Activated CD4-positive, CD25-positive, alpha-beta regulatory T cell (primary cell): ENCODE measurements at places on chromosomes 7 and 10.

- no peak for DNase-seq
Measured at GRCh38 chr10:112990271-112990670, 40.2 kb downstream of the TCF7L2 start.

- DNase-seq: no peak
Measured at GRCh38 chr7:132575982-132576720, at the start of gene PLXNA4. Gene PLXNA4, minus strand, starts transcription at chr7:132576470. Its CDS starts 67,777 bp downstream, at chr7:132508693.

GRCh38 chr7:137006293-137006692 is 137.8 kb downstream of the CHRM2 start:
- no peak for DNase-seq

GRCh38 chr10:132063432-132063831 is 2.3 kb upstream of the JAKMIP3 start:
- no peak for DNase-seq

DNA sequence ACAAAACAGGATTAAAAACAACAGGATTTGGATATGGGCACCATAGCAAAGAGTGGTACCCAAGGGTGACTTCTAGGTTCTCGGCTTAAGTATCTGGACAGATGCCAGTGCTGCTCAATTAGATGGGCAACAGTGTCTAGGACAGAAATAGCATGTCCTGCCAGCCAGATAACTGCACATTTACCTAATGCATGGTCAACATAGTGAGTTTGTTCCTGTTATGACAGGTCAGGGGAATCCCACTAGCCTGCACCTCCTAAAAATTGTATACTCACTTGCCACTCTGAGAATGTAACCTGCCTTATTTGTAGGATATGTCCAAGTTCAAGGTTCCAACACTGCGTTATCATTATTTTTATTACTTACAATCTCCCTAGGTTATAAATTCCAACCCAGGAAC is 471.7 kb downstream of the GRM8 start:
- no peak for DNase-seq

DNA sequence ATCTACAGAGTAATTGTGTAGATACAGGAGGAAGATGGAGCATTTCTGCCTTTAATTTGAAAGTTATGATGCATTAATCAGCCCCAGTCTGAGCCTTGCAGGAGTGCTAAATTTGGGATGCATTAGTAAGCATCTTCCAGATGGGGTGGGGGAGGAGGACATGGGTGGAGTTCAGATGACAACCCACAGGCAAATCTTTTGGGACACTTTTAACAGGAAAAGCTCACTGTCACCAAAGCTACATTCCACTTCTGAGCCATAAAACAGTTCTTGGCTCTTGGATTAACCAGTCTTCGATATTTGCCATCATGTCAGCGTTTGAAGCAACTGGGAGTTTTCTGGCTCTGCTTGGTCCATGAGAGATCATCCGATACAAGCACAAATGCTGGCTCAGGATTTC is 121.1 kb downstream of the CXCL12 start:
- DNase-seq: no peak

- peak; percentile 15 for DNase-seq
Measured at GRCh38 chr10:33139181-33139646, 181.2 kb upstream of the ITGB1 start.

GRCh38 chr10:71459513-71459912 is 62.8 kb downstream of the CDH23 start:
- no peak for DNase-seq

GRCh38 chr10:53430974-53431373 is 658.4 kb upstream of the MBL2 start:
- DNase-seq: no peak

DNA sequence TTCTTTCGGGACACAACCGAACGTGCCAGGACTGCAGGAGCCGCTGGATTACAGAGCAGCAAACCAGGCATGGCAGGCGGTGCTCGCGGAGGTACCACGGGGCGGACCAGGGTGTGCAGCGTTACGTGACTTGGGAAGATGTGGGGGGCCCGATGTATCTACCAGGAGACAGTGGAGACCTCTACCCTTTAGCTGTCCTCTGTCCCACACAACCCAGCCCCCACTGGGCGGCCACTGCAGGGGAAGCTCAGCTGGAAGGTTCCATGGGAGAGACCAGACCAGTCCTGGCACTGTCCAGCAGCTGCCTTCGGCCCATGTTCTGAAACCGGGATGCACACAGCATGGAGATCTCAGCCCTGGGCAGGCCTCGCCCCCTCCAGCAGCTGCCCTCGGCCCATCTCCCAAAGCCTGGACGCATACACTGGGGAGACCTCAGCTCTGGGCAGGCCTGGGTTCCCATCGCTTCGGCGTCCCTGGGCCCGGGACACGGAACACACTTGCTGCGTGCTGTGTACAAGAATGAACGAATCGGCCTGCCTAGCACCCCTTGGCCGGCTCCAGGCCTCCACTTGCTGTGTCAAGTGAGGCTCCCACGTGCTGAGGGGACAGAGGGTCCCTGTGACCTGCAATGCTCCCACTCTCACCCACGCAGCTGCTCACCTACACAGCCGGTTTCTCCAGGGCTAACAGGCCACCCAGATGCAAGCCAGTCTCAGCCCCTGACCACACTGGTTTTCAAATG is 177.4 kb downstream of the ELFN1 start:
- DNase-seq: no peak

GRCh38 chr7:115087437-115087836 is 165.5 kb downstream of the MDFIC start:
- no peak for DNase-seq

DNA sequence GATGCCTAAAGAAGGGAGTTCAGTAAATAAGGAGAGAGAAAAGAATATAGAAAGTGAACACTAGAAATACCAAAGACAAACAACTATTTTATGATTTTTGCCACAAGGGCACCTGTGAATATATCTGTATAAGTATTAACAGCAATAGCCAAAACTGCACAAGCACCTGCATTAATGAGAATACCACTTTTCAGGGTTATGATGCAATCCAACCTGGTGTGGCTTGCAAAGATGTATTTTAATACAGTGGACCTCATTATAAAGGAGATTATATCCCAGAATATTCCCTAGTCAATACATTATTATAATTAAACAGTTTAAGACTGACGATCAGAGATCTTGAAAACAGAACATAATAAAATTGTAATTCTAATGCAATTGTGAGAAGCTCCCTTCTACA is 4.0 kb downstream of the BRAF start:
- no peak for DNase-seq
